Epithelial cell of umbilical artery (primary cell): ENCODE measurements at places on chromosomes 3 and 15. TPM values are rescaled to one million over a fixed set of nuclear protein-coding genes. Genes with fewer than 3 reads are reported as not detected.

Gene DUOXA1
- not detected in 2 replicates for total RNA-seq

Gene GOLGA8R
- 0.97 and 1.4 TPM in 2 replicates for total RNA-seq

Gene ANKRD63
- not detected in 2 replicates for total RNA-seq

Gene PTX3
- total RNA-seq: 416 and 925 TPM in 2 replicates

Gene ARHGAP11A
- total RNA-seq: 23.1 and 25.4 TPM in 2 replicates

Gene SENP7
- 10.4 and 13.7 TPM in 2 replicates for total RNA-seq

Gene WDR93
- total RNA-seq: not detected in 2 replicates

Gene C3orf70
- under 0.01 and 0.15 TPM in 2 replicates for total RNA-seq

Gene CSTA
- total RNA-seq: not detected in 2 replicates

Gene CDCP1
- 0.97 and 2.0 TPM in 2 replicates for total RNA-seq

Gene COX5A
- total RNA-seq: 47.1 and 71.1 TPM in 2 replicates

Gene ASB14
- not detected in 2 replicates for total RNA-seq

Gene ICE2
- total RNA-seq: 28.3 and 32.8 TPM in 2 replicates

Gene HDC
- total RNA-seq: not detected in 2 replicates

Gene UBAP1L
- total RNA-seq: 0.65 and 1.1 TPM in 2 replicates

Gene RBP2
- not detected in 2 replicates for total RNA-seq

Gene RAB6B
- 0.32 and 0.61 TPM in 2 replicates for total RNA-seq

Gene ECE2
- not detected in 2 replicates for total RNA-seq

Gene UNC13C
- total RNA-seq: not detected in 2 replicates

Gene XIRP1
- total RNA-seq: not detected in 2 replicates

Gene TIMP4
- total RNA-seq: not detected in 2 replicates

Gene TM2D3
- 29.6 and 40.9 TPM in 2 replicates for total RNA-seq

Gene SEC62
- total RNA-seq: 33.5 and 38.0 TPM in 2 replicates

Gene TMEM212
- total RNA-seq: under 0.01 TPM in 1 of 2 replicates, not detected in the other

Gene FGD5
- 54.0 and 58.8 TPM in 2 replicates for total RNA-seq

Gene DUOXA2
- not detected in 2 replicates for total RNA-seq

Gene MOBP
- total RNA-seq: not detected in 2 replicates
